ENCODE measurements at places on chromosomes 4 and X. TPM values are rescaled to one million over a fixed set of nuclear protein-coding genes. Genes with fewer than 3 reads are reported as not detected.

GRCh38 chrX:107135049-107135964 lies 16.7 kb upstream of the RBM41 start:
- DNase-seq = peak; percentile 74

- DNase-seq = no peak
These were observed 75.3 kb downstream of the ENPP6 start for GRCh38 chr4:184142121-184143000.

DNA sequence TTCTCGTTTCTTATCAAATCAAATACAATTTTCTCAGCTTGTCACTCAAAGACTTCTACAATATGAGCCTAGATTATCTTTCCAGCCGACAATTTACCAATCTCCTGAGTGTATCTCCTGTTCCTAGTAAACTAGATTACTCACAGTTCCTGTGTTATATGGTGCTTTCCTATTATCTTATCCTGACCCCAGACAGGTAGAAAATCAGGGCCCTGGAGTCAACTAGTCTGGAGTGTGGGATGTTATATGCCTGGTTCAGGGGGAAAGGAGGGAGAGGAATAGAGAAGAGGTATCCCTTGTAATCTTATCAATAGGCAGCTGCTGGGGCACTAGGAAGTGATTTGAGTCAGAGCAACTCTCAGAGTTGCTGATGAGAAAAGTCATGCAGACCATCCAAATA lies 127.1 kb downstream of the SLC7A11 start:
- DNase-seq = no peak

DNA sequence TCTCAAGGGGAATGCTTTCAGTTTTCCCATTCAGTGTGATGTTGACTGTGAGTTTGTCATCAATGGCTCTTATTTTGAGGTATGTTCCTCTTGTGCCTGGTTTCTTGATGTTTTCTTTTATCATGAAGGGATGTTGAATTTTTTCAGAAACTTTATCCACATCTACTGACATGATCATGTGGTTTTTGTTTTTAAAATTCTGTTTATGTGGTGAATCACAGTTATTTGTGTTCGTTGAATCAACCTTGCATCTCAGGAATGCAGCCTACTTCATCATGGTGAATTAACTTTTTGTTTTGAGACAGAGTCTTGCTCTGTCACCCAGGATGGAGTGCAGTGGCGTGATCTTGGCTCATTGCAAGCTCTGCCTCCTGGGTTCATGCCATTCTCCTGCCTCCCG lies 263.1 kb upstream of the KLF3 start:
- no peak for DNase-seq

GRCh38 chr4:127523369-127523768 lies 109.4 kb upstream of the INTU start:
- no peak for DNase-seq

GRCh38 chr4:1511441-1512041 lies 105.3 kb upstream of the NKX1-1 start:
- DNase-seq = peak; percentile 67

DNA sequence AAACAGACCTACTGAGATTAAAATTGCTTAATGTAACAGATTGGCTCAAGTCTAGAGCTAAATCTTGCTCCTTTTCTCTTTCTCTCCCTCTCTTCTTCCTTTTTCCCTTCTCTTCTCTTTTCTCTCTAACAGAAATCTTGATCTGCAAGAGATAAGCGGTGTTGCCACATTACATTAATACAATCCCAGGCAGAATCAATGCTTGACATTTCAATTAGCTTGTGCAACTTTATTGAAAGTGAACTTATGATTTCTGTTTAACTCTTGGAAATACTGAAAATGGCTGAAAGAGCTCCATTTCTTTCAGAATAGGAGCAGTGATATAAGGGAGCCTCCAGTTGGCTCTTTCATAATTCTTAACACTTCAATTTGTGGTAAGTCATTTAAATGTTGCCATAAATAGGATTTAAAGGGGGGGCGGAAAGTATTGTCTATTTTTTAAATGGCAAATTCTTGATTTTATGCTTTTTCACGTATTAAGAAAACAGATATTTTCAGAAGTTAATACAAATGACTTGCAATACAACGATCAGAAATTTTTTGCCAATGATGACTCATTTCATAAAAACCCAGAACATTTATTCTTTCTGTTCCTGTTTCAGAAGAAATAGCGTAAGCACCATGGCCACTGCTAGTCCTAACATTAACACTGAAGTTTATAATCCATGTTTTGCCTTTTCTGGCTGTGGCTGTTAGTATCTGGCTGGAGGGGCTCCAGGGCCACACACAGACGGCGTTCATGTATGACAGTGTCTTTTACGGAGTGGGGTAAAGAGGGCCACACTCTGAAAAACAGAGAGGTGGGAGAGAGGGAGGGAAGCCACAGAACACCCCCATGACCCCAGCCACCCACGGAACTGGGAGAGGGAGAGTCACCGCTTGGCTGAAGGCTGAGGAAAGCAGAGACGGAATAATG lies 115.7 kb upstream of the FAT1 start:
- DNase-seq = peak; percentile 86

GRCh38 chr4:82718162-82718940 lies 80.2 kb downstream of the SCD5 start:
- DNase-seq = peak; percentile 51

- DNase-seq = no peak
These were observed 111.4 kb downstream of the ATXN3L start for GRCh38 chrX:13208281-13208935.

DNA sequence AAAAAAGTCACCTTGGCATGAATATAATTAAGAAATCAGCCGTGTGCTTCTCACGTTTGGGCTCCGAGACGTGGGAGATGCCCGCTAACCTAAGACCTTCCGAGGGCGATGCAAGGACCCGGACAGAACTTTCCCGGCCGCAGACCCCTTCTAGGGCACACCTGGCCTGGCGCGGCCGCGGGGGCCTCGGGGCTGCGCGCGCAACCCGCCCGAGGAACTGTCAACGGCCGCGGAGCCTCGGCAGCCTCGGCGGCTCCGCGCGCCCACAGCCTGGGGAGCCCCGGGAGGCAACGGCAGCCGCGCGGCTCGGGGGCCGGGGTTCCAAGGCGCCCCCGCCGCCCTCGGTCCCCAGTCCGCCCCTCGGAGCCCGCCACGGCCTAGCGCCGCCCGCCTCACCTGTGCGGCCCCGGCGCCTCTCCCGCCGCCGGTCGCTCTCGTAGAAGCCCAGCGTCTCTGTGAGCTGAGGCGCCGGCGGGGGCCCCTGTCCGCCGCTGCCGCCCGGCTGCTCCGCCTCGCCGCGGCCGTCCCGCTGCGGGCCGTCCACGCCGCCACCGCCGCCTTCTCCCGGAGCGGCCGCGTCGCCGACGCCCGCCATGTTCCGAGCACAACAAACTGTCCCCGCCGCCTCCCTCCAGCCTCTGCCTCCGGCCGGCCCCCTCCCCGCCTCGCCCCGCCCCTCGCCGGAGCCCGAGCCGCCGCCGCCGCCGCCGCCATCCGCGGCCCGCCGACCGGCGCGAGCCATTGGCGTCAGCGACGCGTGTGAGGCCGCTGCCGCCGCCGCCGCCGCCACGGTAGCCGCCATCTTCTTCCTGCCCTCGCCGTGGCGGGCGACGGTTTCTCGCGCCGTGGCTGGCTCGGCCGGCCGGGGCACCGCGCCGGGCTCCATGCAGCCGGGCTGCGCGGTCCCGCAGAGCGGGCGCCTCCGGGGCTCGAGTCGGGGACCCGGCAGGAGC lies at the start of gene TAPT1:
Gene TAPT1 (minus strand): TSS at position 609 of the 953 bp plus-strand sequence. CDS start 14 bp downstream, at position 595.
- peak; percentile 53 for DNase-seq

- no peak for DNase-seq
These were observed 24.6 kb downstream of the UNC5C start for GRCh38 chr4:95524184-95524583.

- DNase-seq = no peak
These were observed 2.0 kb upstream of the ABCB7 start for GRCh38 chrX:75158054-75158453.

DNA sequence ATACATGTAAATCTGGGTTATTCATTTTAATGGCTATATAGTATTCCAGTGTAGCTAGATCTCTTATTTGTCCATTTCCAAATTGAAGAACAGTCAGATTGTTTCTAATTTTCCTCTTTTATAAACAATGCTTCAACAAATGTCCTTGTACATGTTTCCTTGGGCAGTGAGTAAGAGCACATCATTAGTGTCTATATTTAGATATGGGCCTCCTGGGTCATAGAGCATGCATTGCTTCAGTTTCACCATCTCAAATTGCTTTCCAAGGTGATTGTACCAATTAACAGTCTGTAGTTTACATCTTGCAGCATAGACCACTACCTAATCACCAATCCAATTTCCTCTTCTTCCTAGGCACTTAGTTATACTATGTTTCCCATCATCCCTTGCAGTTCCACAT lies 13.4 kb downstream of the PHKA2 start:
- no peak for DNase-seq

- DNase-seq = no peak
These were observed 60.0 kb upstream of the PDHA1 start for GRCh38 chrX:19283597-19284339.

DNA sequence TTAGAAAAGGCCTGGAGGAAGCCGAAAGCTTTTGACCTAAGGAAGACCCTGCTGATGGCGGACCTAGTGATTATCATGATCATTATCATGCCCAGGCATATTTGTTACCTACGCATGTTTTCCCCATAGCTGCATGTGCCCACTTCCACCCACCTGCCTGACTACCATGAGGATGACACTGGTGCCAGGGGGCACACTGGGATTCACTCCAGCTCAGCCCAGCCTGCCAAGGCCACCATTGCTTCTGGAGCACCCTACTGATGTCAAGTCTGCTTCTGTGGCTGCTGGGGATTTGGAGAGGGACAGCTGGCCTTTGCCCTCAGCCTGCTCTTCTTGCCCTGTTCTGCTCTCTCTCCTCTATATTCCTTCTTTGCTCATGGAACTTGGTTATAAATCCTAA lies 124.7 kb upstream of the NALF2 start:
- DNase-seq = no peak

- no peak for DNase-seq
These were observed 120.6 kb downstream of the REELD1 start for GRCh38 chr4:146334862-146335449.

- peak; percentile 84 for DNase-seq
These were observed 15.4 kb downstream of the AFP start for GRCh38 chr4:73451404-73451803.

DNA sequence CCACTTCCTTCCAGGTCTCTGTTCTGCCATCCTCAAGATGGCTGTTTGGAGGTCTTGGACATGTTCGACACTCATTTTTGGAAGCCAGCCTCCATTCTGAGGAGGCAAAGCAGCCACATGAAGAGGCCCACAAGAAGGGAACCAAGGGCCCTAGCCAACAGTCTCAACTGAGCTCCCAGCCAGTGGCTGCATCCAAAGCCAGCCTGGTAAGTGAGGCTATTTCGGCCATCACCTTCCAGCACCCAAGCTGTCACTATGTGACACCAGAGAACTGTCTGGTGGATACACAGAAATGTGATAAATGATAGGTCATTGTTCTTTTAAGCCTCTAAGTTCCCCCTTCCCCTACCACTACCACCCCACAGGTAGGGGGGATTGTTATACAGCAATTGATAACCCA lies 127.2 kb downstream of the NPNT start:
- no peak for DNase-seq

GPR50 gene
- polyA plus RNA-seq = not detected

SLC10A3 gene
- 16.0 TPM for polyA plus RNA-seq

RAB39B gene
- polyA plus RNA-seq = 0.79 TPM

L1CAM gene
- 1.2 TPM for polyA plus RNA-seq

CSAG1 gene
- polyA plus RNA-seq = not detected

CLTRN gene
- polyA plus RNA-seq = 0.51 TPM

ODAPH gene
- polyA plus RNA-seq = not detected

GRIA3 gene
- polyA plus RNA-seq = 2.2 TPM

ADGRG4 gene
- 0.03 TPM for polyA plus RNA-seq

CD99 gene
- polyA plus RNA-seq = 551 TPM

HPGD gene
- 0.08 TPM for polyA plus RNA-seq

All from fibroblast of lung (primary cell).